Thoracic aorta (tissue), 2 donors: ENCODE measurements at places on chromosomes 6 and 20.

DNA sequence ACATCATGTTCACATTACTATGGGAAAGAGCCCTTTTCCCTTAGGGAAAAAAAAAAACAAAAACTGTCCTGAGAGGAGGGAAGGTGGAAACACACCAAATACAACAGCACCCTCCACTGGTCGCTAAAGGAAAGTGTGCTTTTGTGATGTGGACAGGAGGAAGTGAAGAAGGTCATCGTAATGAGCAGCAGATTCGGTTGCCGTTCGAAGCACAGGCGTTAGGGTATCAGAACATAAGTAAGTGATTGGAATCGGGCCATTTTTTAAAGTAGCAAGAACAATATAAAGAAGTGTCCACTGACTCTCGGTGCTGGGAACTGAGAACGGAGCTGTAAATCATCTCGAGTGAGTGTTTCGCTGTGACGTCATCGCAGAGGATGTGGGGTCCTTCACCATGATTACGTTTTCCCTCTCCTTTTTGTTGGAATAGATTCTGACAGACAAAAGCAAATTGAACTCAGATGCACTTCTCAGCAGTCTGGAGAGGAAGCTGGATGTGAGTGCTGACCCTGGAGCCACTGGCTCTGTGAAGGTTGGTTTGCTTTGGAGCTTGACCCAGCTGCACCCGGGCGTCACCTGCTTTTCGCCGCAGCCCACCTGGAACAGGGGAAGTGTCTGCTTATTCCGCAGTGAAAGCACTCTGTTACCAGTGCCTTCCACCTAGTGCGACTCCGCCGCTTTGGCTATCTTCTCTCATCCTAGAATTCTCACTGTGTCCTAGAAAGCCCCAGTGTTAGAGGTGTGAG is 203.6 kb upstream of the GMDS start:
- no peak for DNase-seq
- no peaks in the 10 kb centered on the region for H3K27me3 ChIP-seq
- H3K4me3 ChIP-seq: peak overlapping the region; percentile 71
- H3K27ac ChIP-seq: peak overlapping the region; percentile 35
- no peaks in the 10 kb centered on the region for H3K4me1 ChIP-seq

- H3K27ac ChIP-seq: no peak overlapping the region
- no peaks in the 10 kb centered on the region for H3K4me1 ChIP-seq
- no peaks in the 10 kb centered on the region for H3K27me3 ChIP-seq
These were observed 56.5 kb upstream of the ADTRP start for GRCh38 chr6:11835065-11835464.

- H3K27me3 ChIP-seq: no peaks in the 10 kb centered on the region
- no peaks in the 10 kb centered on the region for H3K36me3 ChIP-seq
- no peak overlapping the region for H3K27ac ChIP-seq
- H3K4me3 ChIP-seq: no peak overlapping the region
- H3K4me1 ChIP-seq: no peaks in the 10 kb centered on the region
These were observed 63.1 kb downstream of the PSMG4 start for GRCh38 chr6:3321875-3322274.

DNA sequence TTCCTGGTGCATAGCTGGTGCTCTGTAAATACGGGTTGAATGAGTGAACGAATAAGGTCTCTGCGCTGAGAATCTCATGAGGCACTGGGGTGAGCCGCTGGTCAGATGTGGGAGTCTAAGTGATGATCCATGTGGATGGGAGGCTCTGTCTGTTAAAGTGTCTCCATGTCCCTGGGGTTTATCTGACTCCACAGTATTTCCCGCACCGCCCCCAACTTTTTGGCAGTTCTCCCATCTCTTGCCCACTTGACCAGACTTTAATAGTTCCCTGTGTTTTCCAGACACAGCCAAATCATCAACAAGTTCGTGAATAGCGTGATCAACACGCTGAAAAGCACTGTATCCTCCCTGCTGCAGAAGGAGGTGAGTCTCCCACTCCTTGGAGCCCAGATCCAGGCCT is 9.9 kb downstream of the BPIFA2 start:
- H3K4me1 ChIP-seq: no peaks in the 10 kb centered on the region
- H3K27ac ChIP-seq: no peak overlapping the region
- no peaks in the 10 kb centered on the region for H3K36me3 ChIP-seq
- no peaks in the 10 kb centered on the region for H3K27me3 ChIP-seq
- H3K4me3 ChIP-seq: no peak overlapping the region

- H3K4me3 ChIP-seq: no peak overlapping the region
- H3K27ac ChIP-seq: no peak overlapping the region
- DNase-seq: no peak
- H3K4me1 ChIP-seq: no peaks in the 10 kb centered on the region
- no peaks in the 10 kb centered on the region for H3K36me3 ChIP-seq
These were observed 46.5 kb upstream of the SHLD1 start for GRCh38 chr20:5703681-5704101.
